ENCODE measurements at places on chromosomes 1 and 21. TPM values are rescaled to one million over a fixed set of nuclear protein-coding genes. Genes with fewer than 3 reads are reported as not detected.
A peak's percentile ranks its signal among the peaks of the same experiment; 100 is the strongest.

DNA sequence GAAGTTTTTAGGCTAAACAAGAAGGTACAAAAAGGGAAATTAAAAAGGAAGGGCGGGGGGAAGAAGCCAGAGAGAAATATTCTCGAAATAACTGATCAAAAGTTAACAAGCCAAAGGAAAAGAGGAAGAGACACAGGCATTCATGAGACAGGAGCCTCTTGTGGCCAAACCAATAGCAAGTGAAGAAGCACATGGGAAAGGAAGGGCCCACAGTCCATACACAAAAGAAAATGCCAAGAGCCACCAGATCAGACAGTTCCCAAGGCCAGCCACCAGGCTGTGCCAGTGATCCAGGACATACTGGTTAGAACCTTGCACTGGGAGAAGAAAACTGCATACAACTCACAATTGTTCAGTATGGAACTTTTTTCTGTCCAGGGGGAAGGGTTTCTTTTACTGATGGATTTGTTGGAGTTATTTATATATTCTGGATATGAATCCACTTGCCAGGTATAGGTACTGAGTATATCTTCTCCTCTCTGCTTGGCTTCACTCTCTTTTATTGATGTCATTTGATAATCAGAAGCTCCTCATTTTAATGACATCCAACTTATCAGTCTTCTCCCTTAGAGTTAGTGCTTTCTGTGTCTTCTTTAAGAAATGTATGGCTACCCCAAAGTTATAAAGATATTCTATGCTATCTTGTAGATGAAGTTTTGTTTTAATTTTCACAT, 76.8 kb downstream of the CD46 start:
- H3K4me1 ChIP-seq = no peaks in the 10 kb centered on the region
- H3K27ac ChIP-seq = no peak overlapping the region
- no peak overlapping the region for H3K4me3 ChIP-seq
- H3K36me3 ChIP-seq = no peaks in the 10 kb centered on the region

- H3K4me1 ChIP-seq = peaks cover 4% of the 10 kb centered on the region
- H3K36me3 ChIP-seq = no peaks in the 10 kb centered on the region
- no peaks in the 10 kb centered on the region for H3K27me3 ChIP-seq
- H3K4me3 ChIP-seq = no peak overlapping the region
- H3K27ac ChIP-seq = no peak overlapping the region
- no peak for DNase-seq
These were observed 225.4 kb downstream of the TRABD2B start for GRCh38 chr1:47771751-47772150.

DNA sequence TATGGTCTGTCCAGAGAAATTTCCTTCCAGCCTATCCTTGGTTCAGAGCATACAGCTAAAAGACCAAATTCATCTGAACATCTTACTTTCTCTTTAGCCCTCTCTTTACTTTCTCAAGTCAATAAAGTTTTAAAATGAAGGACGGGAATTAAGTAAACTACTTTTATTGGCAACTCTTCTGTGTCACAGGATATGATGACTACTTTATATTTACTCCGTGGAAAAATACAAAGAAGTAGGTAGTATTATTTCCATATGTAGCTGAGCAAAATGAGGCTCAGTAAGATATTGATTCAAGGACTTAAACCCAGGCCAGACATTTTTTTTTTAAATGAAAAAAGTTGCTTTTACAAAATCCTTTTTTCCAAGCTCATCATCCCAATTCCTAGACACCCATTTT, 151.2 kb upstream of the DPYD start:
- no peak for DNase-seq
- no peaks in the 10 kb centered on the region for H3K27me3 ChIP-seq
- no peaks in the 10 kb centered on the region for H3K36me3 ChIP-seq
- no peak overlapping the region for H3K27ac ChIP-seq
- H3K4me3 ChIP-seq = no peak overlapping the region
- H3K4me1 ChIP-seq = peaks cover 3% of the 10 kb centered on the region

AGBL4 gene
- total RNA-seq = not detected

DNA sequence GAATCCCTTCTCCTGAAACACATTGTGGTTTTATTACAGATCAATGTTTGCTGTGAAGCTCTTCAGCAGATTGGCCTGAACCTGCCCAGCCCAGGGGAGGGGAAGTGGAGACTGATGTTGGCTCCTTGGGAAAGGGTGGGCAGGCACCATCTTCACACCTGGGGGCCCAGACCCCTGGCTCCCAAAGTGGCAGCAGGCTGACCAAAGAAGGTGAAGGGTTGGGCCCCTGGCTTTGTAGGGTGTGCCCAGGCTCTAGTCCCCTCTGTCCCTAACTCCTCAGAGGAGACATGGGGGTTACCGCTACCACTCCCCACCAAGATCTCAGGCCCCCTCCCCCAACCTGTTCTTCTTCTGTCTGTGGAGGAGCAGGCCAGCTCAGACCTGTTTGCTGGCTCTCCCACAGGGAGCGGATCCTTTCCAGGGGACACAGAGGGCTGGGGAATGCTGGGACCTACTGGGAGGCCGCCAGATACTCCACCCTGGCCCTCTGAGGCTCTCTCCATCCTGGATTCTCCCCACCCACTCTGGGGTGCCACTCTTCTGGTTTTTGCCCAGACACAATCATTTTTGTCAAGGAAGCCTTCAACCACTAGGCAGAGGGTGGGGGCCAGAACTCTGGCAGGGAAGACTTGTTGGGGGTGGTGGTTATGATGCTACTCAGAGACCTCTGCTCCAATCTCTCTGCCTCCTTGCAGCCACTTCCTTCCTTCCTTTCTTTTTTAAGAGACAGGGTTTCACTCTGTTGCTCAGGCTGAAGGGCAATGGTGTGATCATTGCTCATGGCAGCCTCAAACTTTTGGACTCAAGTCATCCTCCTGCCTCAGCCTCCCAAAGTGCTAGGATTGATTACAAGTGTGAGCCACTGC, 5.0 kb upstream of the EFNA3 start:
- H3K4me1 ChIP-seq = peaks cover 3% of the 10 kb centered on the region
- H3K4me3 ChIP-seq = no peak overlapping the region
- H3K27ac ChIP-seq = no peak overlapping the region
- DNase-seq = no peak
- H3K36me3 ChIP-seq = peaks cover 5% of the 10 kb centered on the region

RBM11 gene
- 1.7 TPM for total RNA-seq

CDC20 gene
- total RNA-seq = 251 TPM

DNA sequence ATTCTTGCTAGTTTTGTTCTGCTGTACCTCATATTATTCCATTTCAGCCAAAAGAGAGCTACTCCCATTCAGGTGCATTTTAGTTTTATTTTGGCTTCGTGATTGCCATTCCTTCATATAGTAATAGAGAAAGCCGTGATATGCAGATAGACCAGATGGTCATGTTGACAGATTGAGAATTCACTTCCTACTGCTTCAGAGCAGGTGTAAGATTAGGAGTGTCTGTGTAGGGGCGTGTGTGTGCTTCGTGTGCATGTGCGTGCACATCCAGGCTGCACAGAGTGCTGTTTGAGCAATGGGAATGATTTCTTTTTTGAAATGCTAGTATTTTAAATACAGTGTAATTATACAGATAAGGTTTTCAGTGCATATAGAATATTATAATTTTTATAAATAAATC, 10.3 kb downstream of the NFIA start:
- no peaks in the 10 kb centered on the region for H3K27me3 ChIP-seq
- no peaks in the 10 kb centered on the region for H3K36me3 ChIP-seq
- peaks cover 7% of the 10 kb centered on the region for H3K4me1 ChIP-seq
- no peak overlapping the region for H3K4me3 ChIP-seq
- no peak for DNase-seq

GRCh38 chr1:177385760-177386698, 215.3 kb downstream of the BRINP2 start:
- no peak overlapping the region for H3K27ac ChIP-seq
- no peak overlapping the region for H3K4me3 ChIP-seq
- no peaks in the 10 kb centered on the region for H3K27me3 ChIP-seq
- DNase-seq = no peak
- H3K36me3 ChIP-seq = no peaks in the 10 kb centered on the region

GRCh38 chr1:98133131-98133530, 212.3 kb upstream of the DPYD start:
- H3K27ac ChIP-seq = no peak overlapping the region
- DNase-seq = no peak
- no peaks in the 10 kb centered on the region for H3K36me3 ChIP-seq
- H3K4me3 ChIP-seq = no peak overlapping the region
- H3K4me1 ChIP-seq = no peaks in the 10 kb centered on the region

DNA sequence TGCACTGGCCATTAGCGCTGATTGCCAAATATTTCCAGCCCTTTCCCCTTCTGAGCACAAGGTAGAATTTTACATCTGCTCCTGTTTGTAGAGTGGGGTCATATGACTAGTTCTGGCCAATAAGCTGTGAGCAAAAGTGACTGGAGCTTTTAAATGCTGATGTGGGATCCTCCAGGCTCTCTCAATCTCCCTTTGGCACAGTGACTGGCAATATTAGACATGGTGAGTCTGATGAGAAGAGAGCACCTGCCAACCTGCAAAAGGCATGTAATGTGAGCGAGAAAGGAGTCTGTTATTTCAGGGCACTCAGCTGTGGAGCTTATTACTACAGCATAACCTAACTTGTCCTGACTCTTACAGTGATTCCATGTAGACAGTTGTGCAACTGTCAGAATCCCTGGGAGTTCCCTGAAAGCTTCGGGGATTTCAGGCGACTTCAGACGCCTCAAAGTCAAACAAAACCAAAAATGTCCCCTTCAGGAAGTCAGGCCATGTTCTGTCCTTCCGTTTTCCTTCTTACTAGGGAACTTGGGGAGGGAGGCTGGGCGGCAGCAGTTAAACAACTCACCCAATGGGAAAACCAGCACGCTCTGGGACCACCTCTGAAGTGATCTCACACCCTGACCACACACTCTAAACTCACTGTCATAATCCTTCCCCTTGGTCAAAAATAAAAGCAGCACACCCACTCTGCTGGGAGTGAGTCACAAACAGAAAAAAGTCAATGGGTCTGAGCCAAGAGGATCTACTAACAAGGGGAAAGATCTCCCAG, 3.6 kb upstream of the RASSF5 start:
- H3K27ac ChIP-seq = no peak overlapping the region
- H3K4me3 ChIP-seq = no peak overlapping the region
- no peak for DNase-seq
- H3K36me3 ChIP-seq = no peaks in the 10 kb centered on the region
- H3K27me3 ChIP-seq = peaks cover 15% of the 10 kb centered on the region
- H3K4me1 ChIP-seq = no peaks in the 10 kb centered on the region

DNA sequence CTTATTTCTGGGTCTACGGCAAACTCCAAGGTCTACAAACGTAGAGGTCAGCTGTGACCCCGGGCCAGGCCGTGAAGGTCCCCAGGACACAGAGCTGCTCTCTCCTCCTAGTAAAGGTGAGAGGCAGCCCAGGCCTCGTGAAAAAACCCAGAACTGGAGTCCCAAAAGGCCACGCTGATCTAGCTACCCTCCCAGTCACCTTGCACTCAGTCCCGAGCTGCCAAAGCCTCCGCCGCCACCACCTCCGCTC, 125 bp downstream of the ATP5PF start:
- H3K4me1 ChIP-seq = no peaks in the 10 kb centered on the region
- H3K36me3 ChIP-seq = peaks cover 9% of the 10 kb centered on the region
- no peak for DNase-seq
- H3K4me3 ChIP-seq = peak overlapping the region; percentile 100
- H3K27ac ChIP-seq = no peak overlapping the region

SHE gene
- 0.48 TPM for total RNA-seq

DNA sequence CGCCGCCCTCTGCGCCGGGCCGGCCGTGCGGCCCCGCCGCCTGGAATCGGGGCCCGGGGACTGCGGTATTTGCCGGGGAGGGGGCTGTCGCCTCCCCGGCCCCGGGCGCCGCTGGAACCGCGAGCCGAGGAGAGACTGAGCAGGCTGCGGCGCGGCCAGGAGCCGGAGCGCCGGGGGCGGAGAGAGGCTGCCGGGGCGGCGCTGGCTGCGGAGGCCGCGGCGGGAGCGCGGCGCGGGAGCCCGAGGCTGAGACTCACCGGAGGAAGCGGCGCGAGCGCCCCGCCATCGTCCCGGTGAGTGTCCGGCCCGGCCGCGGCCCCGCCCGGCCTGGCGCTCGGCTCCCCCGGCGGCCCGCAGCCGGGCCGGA, 746 bp downstream of the DYRK1A start:
- H3K27ac ChIP-seq = no peak overlapping the region
- peaks cover 4% of the 10 kb centered on the region for H3K36me3 ChIP-seq
- DNase-seq = no peak

DNA sequence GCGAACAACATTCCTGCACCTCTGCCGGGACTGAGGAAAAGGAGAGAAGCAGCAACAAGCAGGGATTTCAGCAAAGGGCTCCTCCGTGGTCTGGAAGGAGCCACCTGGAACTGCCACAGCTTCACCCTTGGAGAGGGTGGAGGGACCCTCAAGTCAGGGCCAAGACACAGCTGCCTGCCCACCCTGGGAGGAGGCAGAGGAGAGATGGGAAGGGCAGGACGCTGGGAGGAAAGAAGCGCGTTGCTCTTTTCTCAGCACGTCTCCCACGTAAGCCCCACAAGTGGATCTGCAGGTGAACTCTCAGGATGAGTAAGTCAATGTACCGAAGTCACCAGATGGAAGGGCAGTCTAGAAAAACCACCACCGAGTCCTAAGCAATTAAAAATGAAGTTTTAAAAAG, 39.6 kb downstream of the SLC19A1 start:
- H3K4me1 ChIP-seq = no peaks in the 10 kb centered on the region
- H3K4me3 ChIP-seq = no peak overlapping the region
- H3K36me3 ChIP-seq = peaks cover 16% of the 10 kb centered on the region
- no peak overlapping the region for H3K27ac ChIP-seq
- DNase-seq = no peak

MYOM3 gene
- 0.07 TPM for total RNA-seq

GRCh38 chr1:174954073-174954460, 45.7 kb upstream of the CACYBP start:
- no peak overlapping the region for H3K27ac ChIP-seq
- DNase-seq = no peak

All from H9 (cell line).